ENCODE measurements at places on chromosomes 12 and 14. TPM values are rescaled to one million over a fixed set of nuclear protein-coding genes. Genes with fewer than 3 reads are reported as not detected.

- no peaks in the 10 kb centered on the region for H3K27me3 ChIP-seq
- peaks cover 17% of the 10 kb centered on the region for H3K36me3 ChIP-seq
- H3K4me1 ChIP-seq = peaks cover 5% of the 10 kb centered on the region
Observed at GRCh38 chr12:122123761-122124145, 45.2 kb downstream of the MLXIP start.

DNA sequence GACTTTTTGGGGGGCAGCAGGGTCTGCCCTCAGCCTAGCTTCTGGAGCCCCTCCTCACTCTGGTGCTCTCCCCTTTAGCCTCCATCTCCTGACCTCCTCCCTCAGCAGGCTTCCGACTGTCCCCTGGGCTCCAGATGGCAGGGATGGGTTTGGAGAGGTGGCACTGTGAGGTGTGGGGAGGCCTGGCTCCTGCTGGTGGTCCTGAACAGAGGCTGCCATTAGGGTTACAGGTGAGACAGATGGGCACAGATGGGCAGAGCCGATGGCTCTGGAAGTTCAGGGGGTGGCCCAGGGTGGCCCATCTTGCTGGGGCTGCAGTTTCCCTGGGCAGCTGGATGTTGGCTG is 68.5 kb upstream of the BEGAIN start:
- H3K27ac ChIP-seq = no peak overlapping the region
- no peak for DNase-seq
- no peak overlapping the region for H3K4me3 ChIP-seq
- H3K27me3 ChIP-seq = peaks cover 53% of the 10 kb centered on the region

GRCh38 chr12:106645074-106645421 is 62.2 kb downstream of the RFX4 start:
- H3K4me1 ChIP-seq = no peaks in the 10 kb centered on the region
- no peaks in the 10 kb centered on the region for H3K36me3 ChIP-seq
- no peak overlapping the region for H3K4me3 ChIP-seq
- no peak overlapping the region for H3K27ac ChIP-seq

GRCh38 chr14:66944872-66945271 is 244.4 kb upstream of the GARIN2 start:
- peaks cover 3% of the 10 kb centered on the region for H3K36me3 ChIP-seq
- no peak overlapping the region for H3K27ac ChIP-seq
- no peaks in the 10 kb centered on the region for H3K4me1 ChIP-seq
- DNase-seq = no peak

DNA sequence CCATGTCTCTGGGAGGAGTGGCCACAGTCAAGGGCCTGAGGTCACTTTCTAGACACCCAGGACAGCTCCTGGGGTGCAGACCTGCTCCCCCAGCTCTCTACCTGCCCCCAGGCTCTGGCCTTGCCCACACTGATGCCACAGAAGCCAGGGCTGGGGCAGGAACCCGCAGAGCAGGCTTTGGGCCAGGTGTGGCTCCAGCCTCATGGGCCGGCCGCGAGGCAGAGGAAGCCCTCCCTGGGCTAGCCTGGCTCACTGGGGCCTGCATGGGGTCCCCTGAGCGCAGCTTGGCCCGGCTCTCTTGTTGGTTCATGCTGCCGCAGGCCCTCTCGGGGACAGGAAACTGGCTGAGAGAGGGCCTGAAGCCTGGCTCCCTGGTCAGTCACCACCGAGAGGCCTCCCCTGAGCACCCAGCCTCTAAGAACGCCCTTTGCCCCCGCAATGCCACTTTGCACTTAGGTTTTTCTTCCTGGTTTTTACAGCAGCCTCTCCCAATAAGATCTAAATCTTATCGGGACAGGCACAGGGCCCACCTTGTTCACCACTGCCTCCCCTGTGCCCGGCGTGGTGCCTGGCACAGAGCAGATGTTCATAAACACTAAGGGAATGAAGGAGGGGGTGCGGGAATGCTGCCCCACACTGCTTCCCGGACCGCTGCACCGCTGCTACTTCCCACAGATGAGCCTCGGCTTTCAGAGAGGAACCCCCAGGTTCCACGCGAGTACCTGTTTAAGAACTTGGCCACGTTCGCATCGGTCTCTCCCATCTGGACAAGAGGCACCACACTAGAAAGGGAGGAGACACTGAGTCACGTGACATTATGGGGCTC is 14.7 kb downstream of the MMAB start:
- no peak overlapping the region for H3K4me3 ChIP-seq
- H3K4me1 ChIP-seq = no peaks in the 10 kb centered on the region
- no peak overlapping the region for H3K27ac ChIP-seq
- H3K36me3 ChIP-seq = no peaks in the 10 kb centered on the region

DNA sequence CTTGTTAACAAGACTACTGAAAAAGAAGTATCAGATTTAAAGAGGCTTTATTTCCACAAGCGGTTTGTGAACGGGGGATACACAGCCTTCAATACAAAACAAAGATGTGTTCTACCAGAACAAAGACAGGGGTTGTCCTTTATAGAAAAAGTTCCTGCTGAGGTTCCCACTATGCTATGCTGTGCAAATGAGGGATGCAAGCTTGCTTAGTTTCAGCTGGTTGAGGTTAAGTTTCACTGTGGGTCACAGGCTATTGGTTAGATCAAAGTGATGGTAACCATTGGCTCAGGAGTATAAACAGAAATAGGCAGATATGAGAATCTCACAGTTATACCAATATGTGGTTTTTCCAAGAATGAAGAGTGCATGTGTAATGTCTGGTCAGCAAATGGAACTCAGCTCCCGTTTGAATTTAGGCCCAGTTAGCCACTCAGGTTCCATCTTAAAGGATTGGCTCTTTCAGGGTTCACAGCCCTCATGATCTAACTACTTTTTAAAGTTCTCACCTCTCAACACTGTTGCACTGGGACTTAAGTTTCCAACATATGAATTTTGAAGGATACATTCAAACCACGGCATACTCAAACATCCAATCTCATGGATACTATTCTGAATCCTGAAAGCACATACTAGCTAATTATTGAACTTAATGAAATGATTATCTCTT is 215.4 kb upstream of the DCN start:
- H3K4me3 ChIP-seq = no peak overlapping the region
- no peak for DNase-seq
- H3K27me3 ChIP-seq = no peaks in the 10 kb centered on the region
- H3K36me3 ChIP-seq = no peaks in the 10 kb centered on the region

- H3K27me3 ChIP-seq = no peaks in the 10 kb centered on the region
- H3K27ac ChIP-seq = peak overlapping the region; percentile 48
- H3K36me3 ChIP-seq = no peaks in the 10 kb centered on the region
- no peaks in the 10 kb centered on the region for H3K4me1 ChIP-seq
- DNase-seq = no peak
Observed at GRCh38 chr14:94345344-94346064, 22.4 kb upstream of the SERPINA6 start.

- H3K4me1 ChIP-seq = no peaks in the 10 kb centered on the region
- H3K27me3 ChIP-seq = peaks cover 2% of the 10 kb centered on the region
- no peak for DNase-seq
- H3K36me3 ChIP-seq = no peaks in the 10 kb centered on the region
- H3K27ac ChIP-seq = no peak overlapping the region
- no peak overlapping the region for H3K4me3 ChIP-seq
Observed at GRCh38 chr12:105841840-105842239, 296.9 kb downstream of the NUAK1 start.

GRCh38 chr14:39592116-39592789 is 160.0 kb upstream of the FBXO33 start:
- no peaks in the 10 kb centered on the region for H3K4me1 ChIP-seq
- no peaks in the 10 kb centered on the region for H3K27me3 ChIP-seq
- H3K4me3 ChIP-seq = no peak overlapping the region
- H3K27ac ChIP-seq = no peak overlapping the region
- H3K36me3 ChIP-seq = no peaks in the 10 kb centered on the region

DNA sequence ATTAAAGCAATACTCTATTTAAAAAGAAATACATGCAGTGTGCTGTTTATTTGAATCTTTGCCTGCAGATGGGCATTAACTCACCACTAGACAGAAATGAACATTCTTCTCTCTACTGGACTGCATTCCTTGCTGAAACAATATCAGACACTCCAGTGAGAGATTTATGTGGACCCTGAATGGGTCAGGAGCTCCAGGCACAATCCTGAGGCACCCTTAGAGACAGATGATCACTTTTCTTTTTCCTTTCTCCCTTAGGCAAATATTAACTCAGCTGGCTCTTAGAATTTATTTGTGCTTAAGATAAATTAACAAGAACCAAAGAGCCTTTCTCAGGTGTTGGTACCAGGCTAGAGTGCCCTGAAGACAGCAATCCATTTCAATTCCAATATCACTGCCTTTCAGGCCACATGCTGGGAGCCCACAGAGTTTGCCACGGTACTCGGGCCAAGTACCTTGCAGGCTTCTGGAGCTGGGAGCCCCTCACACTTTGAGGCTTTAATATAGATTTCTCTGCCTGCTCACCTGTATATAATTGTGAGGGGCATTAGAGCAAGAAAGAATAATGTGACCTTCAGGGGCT is 173.0 kb downstream of the EMP1 start:
- no peak overlapping the region for H3K27ac ChIP-seq

DNA sequence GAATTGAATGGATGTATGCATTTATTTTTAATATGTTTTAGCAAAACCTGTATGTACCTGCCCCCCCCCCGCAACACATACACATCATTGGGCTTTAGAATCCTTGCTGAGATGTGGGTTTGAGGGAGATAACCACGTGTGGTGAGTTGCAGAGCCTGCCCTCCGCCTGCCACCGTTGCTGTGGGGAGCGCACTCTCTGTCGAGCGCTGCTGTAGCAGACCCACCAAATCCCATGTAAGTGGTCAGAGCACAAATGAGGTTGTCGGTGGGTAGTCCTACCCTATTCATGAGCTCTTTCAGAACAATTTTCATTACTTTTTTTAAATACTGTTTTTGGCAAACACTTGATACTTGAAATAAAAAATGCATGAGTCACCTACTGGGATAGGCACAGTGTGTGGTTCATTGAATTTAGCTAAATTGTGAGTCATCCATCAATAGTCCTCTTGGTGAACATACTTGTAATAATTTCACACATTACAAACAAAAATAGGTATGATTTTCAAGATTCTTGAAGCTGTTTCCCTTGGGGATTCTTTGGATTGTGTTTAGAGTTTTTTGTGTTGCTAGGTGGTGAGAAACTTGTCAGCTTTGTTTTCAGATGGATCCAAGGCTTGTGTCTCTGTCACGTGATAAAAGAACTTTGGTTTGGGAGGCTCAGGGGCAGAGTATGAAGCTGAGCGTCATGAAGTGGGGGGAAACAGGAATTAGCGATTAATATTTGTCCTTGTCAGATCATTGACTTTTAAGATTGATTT is 107.6 kb downstream of the PTCSC3 start:
- H3K27ac ChIP-seq = no peak overlapping the region
- DNase-seq = no peak
- H3K36me3 ChIP-seq = no peaks in the 10 kb centered on the region
- H3K4me3 ChIP-seq = no peak overlapping the region

DNA sequence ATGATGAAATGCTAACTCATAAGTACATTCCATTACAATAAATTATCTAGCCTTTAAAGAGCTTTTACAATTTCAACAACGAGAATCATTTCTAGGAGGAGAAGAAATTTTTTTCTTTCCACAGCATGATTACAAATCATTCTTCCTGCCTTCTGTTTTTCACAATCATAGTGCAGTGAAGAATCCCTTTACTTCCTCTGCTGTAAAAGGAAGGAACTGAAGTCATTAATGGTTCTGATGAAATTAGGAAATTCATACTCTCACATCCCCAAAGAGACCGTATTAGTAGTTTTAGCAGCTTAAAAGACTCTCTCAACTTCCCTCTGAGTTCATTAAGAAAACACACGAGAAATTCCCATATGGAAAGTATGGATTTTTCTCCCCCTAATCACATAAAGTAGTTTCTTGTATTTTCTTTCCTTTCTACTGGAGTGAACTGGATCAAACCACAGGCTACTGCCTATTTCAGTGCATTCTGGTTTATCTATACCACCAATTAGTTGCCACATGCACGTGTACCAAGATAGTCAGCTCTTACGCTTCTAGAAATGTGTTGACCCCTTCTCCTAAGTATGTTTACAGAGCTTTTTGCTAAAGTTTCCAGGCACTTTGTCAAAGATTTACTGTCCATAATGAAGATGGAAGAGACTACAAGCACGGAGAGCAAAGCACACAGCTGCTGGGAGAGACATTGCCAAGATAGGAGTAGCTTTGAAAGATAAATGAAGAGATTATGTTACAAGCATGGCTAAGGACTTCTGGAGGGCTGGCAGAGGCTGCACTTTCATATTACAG is 58.9 kb upstream of the KITLG start:
- H3K27ac ChIP-seq = no peak overlapping the region
- H3K4me3 ChIP-seq = no peak overlapping the region
- no peak for DNase-seq
- no peaks in the 10 kb centered on the region for H3K27me3 ChIP-seq
- no peaks in the 10 kb centered on the region for H3K4me1 ChIP-seq

DNA sequence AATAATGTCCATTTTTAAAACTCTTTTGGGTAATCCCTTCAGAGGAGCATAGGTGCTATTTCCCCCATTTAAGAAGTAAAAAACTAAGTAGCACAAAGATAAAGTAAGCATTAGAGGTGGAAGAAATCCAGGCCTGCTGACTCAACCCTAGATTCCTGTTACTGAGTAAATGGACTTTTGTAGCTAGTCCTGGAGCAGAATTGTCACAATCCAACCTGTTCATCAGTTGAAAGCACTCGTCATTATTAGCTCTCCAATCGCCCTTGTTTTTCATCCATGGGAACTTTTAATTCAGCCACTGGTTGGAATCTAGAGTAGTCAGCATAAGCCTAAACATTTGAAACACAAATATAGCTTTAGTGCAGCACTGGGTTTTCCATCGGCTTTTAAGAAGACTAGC is 139.5 kb upstream of the AMIGO2 start:
- H3K4me3 ChIP-seq = peak overlapping the region; percentile 73
- peak overlapping the region; percentile 75 for H3K27ac ChIP-seq
- DNase-seq = no peak
- no peaks in the 10 kb centered on the region for H3K27me3 ChIP-seq
- peaks cover 43% of the 10 kb centered on the region for H3K4me1 ChIP-seq

GRCh38 chr14:75380656-75381055 is 47.2 kb upstream of the JDP2 start:
- no peaks in the 10 kb centered on the region for H3K27me3 ChIP-seq
- DNase-seq = no peak
- no peak overlapping the region for H3K27ac ChIP-seq

GRCh38 chr12:10448236-10448635 is 4.9 kb downstream of the KLRC1 start:
- no peak overlapping the region for H3K4me3 ChIP-seq
- no peaks in the 10 kb centered on the region for H3K27me3 ChIP-seq
- H3K27ac ChIP-seq = no peak overlapping the region
- DNase-seq = no peak
- no peaks in the 10 kb centered on the region for H3K4me1 ChIP-seq

DNA sequence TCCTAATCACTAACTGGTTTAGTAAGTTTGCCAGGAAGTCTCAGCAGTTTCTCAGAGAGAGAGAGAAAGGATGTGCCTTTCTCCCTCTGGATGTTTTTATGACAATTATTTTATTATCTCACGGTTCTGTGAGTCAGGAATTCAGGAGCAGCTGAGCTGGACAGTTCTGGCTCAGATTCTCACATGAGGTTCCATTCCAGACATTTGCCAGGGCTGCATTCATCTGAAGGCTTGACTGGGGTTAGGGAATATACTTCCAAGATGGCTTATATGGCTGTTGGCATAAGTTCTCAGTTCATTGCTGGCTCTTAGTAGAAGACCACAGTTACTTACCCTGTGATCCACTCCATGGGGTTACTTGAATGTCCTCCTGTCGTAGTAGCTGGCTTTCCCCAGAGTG is 101.2 kb upstream of the ATF7IP start:
- H3K27me3 ChIP-seq = no peaks in the 10 kb centered on the region
- H3K4me1 ChIP-seq = peaks cover 3% of the 10 kb centered on the region
- no peak for DNase-seq
- no peak overlapping the region for H3K4me3 ChIP-seq
- H3K27ac ChIP-seq = no peak overlapping the region

TNS2 gene
- 2.8 TPM for total RNA-seq

ARMH4 gene
- not detected for total RNA-seq

OASL gene
- 6.6 TPM for total RNA-seq

DIP2B gene
- total RNA-seq = 31.3 TPM

RASSF9 gene
- total RNA-seq = not detected

FAIM2 gene
- total RNA-seq = not detected

TMCC3 gene
- total RNA-seq = 0.30 TPM
